ENCODE measurements at places on chromosomes 5 and 9.

DNA sequence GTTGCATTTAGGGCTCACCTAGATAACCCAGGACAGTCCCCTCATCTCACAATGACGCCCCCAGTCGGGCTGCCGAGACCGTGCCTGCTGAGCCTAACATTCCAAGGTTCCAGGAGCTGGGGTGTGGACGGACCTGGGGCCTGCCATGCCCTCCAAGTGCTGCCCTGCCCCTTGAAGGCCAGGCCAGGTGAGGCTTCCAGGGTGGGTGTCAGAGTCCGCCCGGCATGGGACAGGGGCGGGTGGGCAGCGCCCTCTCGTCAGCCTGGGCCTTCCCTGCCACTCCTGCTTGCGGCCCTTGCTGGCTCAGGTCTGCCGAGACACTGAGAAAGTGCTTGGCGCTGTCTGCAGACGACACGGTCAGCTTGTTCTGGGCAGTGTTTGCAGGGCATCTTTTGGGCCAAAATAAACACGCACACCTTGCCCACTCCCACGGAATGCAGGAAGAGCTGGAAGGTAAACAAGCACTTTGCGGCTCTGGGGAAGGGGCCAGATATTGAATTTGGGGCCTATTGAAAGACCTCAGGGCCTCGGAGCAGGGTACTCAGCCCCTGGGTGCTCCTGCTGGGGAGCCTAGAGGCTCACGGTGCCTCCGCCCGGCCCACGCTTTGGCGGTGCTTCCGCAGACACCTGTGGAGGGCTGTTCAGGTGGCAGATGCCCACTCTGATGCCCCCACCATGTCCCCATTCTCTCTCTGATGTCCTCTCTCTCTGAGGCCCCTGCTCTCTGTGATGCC lies 4.2 kb upstream of the SCGB3A1 start:
- no peak for DNase-seq

DNA sequence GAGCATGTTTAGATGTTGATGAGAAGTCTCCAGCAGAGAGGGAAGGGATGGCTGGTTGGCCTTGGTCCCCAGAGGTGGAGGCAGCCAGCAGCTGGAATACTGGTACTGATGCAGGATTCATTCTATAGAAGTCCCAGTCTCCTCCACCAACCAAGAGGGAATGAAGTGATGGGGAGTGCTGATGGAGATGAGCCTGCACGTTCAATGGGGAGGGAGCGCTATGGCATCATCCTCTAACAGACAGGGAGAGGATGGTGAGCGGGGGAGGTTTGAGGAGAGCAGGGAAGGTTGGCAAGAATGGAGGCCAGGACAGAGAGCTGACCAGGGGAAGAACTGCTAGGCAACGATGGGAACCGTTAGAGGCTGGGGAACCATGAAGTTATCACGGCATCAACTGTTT lies 159.8 kb upstream of the MVB12B start:
- DNase-seq: no peak

- no peak for DNase-seq
Observed at GRCh38 chr5:151151793-151152192, 5.8 kb downstream of the ANXA6 start.

- DNase-seq: no peak
Observed at GRCh38 chr9:38137342-38137741, 68.3 kb upstream of the SHB start.

GRCh38 chr5:141692533-141692888 lies 10.5 kb upstream of the ARAP3 start:
- DNase-seq: no peak

DNA sequence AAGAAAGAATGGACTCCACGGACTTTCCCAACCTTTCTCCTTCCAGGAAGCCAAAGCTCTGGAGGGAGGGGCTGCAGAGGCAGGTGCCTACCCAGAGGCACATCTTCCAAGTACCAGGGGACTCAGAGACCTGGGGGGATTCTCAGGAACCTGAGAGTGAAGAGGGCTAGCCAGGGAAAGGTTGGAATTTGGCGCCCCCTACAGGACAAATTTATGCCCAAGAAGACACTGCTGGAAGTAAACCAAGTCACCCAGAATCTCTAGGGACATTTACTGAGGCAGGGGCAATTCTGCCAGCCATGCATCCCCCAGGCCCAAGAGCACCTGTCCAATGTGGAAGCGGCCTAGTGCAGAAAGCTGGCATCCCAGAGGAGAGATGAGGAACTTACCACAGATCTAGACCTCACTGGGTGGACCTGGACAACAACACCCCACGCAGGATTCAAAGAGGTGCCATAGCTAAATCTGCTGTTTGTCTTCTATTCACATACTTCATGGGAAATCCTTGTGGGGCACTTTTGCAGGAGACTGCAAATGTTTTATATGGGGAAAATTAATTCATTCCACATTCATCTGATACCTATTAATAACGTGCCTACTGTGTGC lies 25.9 kb upstream of the IDNK start:
- DNase-seq: no peak

DNA sequence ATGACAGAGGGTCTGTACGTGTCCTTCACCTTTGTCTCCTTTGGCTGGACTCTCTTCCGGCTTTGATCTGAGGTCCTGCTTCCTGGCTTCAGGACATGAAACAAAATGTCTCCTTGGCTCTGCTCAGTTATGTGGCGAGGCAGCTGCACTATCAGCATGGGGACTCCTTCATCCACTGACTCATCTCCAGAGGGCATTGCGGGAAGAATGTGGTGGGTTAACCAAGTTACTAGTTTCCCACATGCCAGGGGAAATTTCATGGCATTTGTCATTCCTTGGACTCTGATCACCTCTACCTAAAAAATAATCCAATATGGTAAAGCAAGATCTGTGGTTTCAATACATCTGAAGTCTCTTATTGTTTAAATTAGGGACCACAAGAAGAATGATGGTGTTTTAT lies 259.7 kb downstream of the MED10 start:
- no peak for DNase-seq

- DNase-seq: no peak
Observed at GRCh38 chr5:178590924-178591423, 781 bp upstream of the COL23A1 start.

DNA sequence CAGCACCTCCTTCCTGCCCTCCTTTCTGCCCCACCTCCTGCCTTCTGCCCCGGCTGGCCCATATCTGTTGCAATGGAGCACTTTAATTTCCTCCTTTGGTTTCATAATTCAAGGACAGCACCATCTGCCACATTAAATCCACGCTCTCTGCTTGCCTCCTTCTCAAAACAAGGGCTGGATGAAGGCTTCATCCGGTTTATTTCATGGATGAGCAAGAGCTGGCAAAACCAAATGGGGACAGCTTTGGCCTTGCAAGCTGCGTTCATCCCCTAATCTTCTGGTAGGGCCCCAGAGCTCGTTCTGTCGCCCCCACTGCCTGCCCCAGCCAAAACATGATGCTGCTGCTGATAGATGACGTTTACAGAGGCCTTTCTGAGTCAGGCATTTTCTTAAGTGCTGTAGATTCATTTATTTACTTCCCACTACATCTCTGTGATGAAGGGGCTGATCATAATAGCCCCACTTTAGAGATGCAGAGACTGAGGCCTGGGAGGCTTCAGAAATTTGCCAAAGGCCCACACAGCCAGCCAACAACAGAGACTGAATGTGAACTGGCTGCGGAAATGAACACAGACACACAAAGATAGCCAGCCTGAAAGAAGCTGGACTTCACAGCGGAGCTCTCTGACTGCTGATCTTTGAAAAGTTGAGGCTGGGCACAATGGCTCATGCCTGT lies 115.6 kb upstream of the CPEB4 start:
- no peak for DNase-seq

DNA sequence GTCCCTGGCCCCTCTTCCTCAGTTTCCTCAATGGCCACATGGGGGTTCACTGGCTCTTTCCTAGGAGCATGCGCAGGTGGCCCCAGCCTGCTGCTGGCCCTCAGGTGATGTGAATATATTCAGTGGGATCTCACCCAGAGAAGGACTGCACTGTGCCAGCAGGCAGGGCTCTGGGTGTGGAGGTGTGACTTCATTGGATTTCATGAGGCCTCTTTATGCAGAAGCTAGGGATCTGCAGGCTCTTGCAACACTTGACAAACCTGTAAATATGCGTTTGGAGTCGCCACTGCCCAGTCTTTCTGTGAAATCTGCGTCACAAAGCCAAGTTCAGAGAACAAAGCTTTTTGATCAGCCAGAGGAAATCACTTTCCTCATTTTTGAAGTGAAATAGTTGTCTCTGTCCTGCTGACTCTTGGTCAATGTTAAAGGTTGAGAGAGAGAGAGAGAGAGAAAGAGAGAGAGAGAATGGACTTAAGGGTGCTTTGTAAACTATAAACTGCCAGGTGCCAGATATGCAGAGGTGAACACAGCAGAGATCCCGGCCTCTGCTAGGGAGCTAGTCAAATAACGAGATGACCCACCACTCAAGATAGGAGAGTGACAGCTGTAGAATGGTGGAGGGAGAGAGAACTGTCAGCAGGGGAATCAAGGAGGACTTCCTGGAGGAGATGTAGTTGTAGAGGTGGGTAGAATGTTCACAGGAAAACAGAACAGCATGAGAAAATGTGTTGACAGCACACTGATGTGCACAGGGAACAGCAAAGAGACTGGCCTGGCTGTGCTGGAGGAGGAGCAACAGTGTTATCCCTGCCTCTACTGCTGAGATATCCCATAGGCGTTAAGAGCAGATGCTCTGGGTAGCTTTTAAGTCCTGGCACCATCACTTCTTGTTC lies 167.0 kb upstream of the ZNF618 start:
- no peak for DNase-seq

DNA sequence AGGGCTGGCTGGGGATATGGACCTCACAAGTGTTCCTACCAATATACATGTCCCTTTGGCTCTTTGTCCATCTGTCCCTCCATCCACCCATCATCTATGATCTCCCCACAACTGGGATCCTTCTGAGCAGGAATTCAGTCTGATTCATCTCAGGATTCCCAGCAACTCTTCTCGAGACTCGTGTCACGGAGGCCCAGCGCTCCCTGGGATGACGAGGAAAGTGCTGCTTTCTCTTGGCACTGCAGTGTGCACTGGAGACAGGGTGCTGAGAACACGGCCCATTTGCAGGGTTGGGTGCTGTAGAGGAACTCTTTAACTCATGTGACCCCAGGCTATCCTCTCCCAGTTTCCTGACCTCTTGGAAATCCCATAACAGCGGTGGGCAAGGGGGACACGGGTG lies 72.9 kb downstream of the ANGPTL2 start:
- DNase-seq: no peak

- DNase-seq: no peak
Observed at GRCh38 chr5:146101646-146102045, 3.7 kb downstream of the PLAC8L1 start.

- no peak for DNase-seq
Observed at GRCh38 chr5:71960195-71960594, 147.1 kb upstream of the MAP1B start.

- no peak for DNase-seq
Observed at GRCh38 chr9:109683521-109683920, 96.5 kb upstream of the PALM2AKAP2 start.

GRCh38 chr9:14932641-14933040 lies 22.4 kb upstream of the FREM1 start:
- DNase-seq: no peak

GRCh38 chr9:127175764-127176163 lies 53.3 kb upstream of the ANGPTL2 start:
- no peak for DNase-seq

DNA sequence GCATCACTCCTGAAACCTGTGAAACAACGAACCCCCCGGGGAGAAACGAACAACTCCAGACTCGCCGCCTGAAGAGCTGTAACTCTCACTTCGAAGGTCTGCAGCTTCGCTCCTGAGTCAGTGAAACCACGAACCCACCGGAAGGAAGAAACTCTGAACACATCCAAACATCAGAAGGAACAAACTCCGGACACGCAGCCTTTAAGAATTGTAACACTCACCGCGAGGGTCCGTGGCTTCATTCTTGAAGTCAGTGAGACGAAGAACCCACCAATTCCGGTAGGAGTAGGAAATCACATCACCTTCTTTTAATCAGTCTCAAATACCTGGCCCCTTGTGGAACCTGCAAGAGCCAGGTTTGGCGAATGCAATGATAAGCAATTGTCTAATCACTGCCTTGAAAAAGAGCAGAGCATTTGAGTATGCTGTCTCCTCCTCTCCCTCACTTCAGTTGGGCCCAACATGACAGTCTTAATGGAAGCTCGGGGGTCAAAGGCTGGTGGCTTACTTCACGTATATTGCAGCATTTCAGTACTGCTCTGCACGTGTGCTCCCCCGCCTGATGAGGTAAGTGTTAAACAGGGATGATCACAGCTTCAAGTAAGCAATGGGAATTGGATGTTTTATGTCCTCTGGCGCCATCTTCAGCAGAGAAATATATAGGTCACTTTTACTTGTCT lies 473 bp downstream of the IRGM start:
- DNase-seq: peak; percentile 17

- no peak for DNase-seq
Observed at GRCh38 chr5:107539726-107540330, 130.9 kb downstream of the EFNA5 start.

- DNase-seq: no peak
Observed at GRCh38 chr9:109868207-109868606, 88.2 kb downstream of the PALM2AKAP2 start.

- no peak for DNase-seq
Observed at GRCh38 chr5:61766141-61766540, 434.1 kb downstream of the ZSWIM6 start.

GRCh38 chr5:155987265-155987810 lies 339.6 kb upstream of the SGCD start:
- no peak for DNase-seq

- no peak for DNase-seq
Observed at GRCh38 chr9:70020217-70020616, 23.4 kb upstream of the MAMDC2 start.

- no peak for DNase-seq
Observed at GRCh38 chr5:105982526-105982925, 1688.2 kb downstream of the EFNA5 start.

GRCh38 chr5:109309326-109310063 lies 100.3 kb downstream of the PJA2 start:
- DNase-seq: no peak

DNA sequence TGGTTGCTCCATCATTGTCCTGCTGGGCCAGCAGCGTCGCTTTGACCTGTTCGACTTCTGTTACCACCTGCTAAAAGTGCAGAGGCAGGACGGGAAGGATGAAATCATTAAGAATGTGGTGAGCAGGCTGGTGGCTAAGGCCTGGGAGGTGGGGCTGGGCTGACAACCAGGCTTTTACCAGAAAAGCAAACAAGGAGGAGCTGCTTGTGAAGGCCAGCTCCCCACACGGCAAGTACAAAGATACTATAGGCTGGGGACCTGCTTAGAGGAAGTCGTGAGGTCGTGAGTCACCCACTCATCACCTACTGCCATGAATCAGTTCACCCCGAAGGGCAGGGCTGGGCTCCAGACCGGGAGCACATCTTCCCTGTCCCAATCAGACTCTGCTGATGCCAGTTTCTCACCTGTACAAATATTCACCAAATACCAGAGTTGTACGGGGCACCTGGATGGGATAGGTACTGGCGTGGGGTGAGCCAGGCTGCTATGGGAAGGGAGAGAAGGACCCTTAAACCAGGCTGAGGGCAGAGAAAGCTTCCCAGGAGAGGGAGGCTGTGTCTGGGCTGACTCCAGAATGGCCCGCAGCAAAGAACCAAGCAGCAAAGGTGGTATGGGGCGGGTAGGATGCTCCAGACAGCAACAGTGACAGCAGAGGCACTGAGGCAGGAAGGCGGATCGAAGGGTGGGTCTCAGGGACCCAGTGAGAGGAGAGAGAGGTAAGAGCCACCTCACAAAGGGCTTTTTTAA lies 69.3 kb upstream of the NIPAL4 start:
- DNase-seq: peak; percentile 19

Measured in stimulated activated CD8-positive, alpha-beta memory T cell treated with anti-CD3 and anti-CD28 coated beads, Interleukin-2, amount 100 ng/mL, for 1 hour (primary cell).